ENCODE measurements at places on chromosomes 7 and 10.

GRCh38 chr10:77892761-77893160, 33.8 kb downstream of the DLG5 start:
- DNase-seq: no peak

DNA sequence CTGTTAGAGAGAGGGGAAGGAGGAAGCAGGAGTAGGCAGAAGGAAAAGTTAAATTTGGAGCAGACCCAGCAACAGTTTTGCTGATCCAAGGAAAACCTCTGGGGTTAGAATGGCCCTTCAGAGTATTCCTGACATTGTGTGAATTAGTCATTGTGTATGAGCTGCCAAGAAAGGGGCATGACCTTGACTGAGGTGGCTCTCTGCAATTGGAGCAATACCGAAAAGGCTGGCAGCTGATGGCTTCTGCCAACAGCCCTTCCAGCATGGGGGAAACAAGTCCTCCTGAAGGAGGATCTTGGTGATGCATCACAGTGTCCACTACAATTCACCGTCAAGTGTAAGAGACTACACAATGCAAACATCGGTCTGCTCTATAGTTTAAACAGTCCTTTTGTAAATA, 20.6 kb upstream of the WASL start:
- no peak for DNase-seq

GRCh38 chr7:43570688-43571365, 12.1 kb upstream of the STK17A start:
- no peak for DNase-seq

GRCh38 chr10:17742918-17743317, 9.1 kb upstream of the TMEM236 start:
- DNase-seq: peak; percentile 47

DNA sequence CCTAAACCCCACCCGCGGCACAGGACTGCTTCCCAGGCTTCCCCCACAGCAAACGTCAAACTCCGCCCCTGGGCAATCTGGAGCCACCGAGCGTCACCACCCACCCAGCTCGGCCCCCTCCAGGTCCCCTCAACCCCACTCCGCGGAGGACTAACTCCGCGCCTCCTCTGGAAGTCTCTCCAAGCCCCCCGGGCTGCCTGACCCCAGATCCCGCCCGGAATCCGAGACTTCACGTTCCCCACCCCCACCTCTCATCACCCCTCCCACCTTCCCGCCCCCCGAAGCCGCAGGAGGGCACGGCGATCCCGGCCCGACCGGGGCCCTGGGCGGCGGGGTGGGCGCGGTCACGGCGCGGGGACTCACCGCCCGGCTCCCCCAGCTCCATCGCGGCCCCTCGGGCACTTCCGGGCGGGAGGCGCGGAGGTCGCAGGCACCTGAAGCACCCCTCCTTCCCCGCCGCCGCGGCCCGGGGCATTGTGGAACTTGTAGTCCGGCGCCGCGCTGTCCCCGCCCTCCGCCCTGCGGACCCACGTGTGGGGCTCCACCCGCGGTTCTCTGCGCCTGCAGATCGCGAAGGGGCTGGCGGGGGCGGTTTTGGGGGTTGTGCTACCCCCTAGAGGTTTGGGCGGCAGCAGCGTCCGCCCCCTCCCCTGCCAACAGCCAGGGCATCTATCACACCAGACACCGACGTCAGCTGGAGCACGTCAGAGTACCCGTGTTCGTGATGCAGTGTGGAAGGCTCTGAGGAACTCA, at the start of gene TMUB1:
TSS of gene TMUB1 (minus strand) at position 423 of the 753 bp plus-strand sequence. CDS start 930 bp downstream, outside the sequence.
- peak; percentile 88 for DNase-seq

DNA sequence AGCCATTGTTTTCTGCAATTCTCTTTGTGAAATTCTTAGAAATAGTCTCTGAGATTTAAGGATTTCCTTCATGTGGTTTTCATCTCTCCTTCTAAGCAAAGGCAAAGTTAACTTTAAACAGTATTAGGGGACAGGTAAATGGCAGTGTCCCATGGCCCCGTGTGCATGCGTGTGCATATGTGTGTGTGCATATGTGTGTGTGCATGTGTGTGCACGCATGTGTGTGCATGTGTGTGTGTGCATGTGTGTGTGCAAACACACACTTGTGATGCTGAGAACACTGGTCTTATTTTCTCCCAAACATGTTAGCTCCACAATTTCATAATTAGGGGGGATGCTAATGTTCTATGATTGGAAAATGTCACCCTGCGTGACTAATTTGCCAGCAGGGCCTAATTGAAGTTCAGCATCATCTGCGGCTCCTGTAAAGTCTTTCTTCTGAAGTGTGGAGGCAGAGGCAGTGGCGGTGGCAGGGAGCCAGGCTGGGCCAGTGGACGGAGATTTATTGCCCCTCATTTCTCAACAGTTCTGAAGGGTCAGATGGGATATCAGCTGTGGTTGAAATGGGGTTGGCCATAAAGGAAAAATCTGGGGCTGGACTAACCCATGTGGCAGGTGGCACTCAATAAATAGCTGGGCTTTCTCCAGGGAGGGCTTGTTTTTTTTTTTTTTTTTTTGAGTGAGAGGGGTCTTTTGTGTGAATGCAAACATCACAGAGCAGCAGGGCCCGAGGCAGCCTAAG, 289.3 kb upstream of the PODXL start:
- DNase-seq: no peak

DNA sequence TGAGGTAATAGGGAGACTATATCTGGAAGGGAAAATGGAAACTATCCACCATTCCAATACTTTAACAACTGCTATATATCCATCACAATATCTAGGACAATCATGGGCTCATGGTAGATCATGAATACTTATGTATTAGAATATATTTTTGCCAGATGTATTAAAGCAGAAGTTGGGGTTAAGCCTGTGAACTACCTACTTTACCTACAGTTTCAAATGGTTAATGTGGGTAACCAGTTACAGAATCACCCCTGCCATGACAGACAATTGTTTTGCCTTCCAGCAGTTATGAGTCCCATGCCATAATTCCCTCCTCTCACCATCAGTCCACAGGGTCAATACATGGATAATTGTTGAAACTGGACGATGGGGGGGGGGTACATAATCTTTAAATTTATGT, 29.9 kb upstream of the RAPGEF5 start:
- DNase-seq: no peak

- no peak for DNase-seq
Measured at GRCh38 chr10:121615435-121615793, 17.2 kb upstream of the FGFR2 start.

- DNase-seq: no peak
Measured at GRCh38 chr10:22606164-22606614, 108.2 kb downstream of the PIP4K2A start.

DNA sequence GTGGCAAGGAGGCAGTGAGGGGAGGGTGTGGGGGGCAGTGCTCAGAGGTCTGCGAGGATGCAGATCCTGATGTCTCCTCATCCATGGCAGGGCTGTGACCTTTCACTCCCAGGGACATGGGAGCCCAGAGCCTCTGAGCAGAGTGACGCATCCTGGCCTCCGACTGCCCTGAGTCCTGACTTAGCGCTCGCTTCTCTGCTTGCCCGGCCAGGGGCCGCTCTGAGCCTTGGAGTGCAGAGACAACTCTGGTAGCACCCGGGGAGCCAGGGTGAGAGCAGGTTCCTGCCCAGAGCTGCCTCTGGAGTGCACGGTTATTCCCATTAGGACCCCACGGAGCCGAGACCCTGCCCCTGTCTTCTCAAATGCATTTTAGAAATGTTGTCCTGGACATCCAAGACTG, 188.0 kb downstream of the TCERG1L start:
- no peak for DNase-seq

GRCh38 chr7:27133409-27134231, 3.1 kb upstream of the HOXA4 start:
- no peak for DNase-seq

DNA sequence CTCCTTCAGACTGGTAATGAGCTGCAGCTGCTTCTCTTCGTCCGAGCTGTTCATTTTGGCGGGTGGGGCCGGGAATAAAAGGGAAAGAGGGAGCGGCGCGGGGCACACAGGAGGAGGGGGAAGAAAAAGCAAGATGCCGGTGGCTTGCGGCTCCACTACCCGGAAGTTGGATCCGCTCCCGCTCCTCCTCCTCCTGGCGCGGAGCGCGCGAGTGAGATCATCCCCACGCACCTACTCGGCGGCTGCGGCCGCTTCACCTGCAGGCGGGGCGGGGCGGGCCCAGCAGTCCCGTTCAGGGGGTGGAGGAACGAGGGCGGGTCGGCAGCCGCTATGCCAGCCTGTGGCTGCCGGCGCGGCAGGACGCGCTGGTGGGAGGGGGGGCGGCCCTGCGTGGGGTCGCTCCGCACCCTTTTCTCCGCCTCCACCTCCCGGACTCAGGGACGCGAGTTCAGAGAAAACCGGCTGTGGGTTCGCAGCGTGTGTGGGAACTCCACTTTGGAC, at the start of gene SHTN1:
TSS of gene SHTN1 (minus strand) at position 162 of the 501 bp plus-strand sequence. CDS start at position 54, 108 bp downstream.
- DNase-seq: peak; percentile 93

- no peak for DNase-seq
Measured at GRCh38 chr10:118753331-118754228, 1.2 kb downstream of the CACUL1 start.

DNA sequence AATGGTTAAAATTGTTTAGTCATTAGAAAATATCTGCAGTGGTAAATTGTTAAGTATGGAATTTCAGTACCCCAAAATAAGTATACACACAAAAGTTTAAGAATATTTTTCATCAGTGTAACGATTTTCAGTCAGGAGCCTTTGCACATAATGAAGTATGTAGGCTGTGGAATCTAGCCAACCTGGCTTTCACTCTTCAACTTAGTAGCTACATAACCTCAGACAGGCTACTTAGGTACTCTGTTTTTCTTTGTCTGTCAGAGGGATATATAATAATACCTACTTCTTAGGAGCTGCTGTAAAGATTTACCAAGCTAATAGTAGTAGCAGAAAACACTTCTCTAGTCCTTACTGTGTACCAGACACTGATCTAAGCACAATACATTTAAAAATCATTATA, 137.5 kb downstream of the ZEB1 start:
- DNase-seq: no peak

GRCh38 chr10:33330543-33331378, 3.7 kb downstream of the NRP1 start:
- DNase-seq: peak; percentile 87

- no peak for DNase-seq
Measured at GRCh38 chr10:76769582-76769981, 868.0 kb downstream of the KCNMA1 start.

GRCh38 chr10:88437411-88437810, 145.7 kb downstream of the RNLS start:
- no peak for DNase-seq

DNA sequence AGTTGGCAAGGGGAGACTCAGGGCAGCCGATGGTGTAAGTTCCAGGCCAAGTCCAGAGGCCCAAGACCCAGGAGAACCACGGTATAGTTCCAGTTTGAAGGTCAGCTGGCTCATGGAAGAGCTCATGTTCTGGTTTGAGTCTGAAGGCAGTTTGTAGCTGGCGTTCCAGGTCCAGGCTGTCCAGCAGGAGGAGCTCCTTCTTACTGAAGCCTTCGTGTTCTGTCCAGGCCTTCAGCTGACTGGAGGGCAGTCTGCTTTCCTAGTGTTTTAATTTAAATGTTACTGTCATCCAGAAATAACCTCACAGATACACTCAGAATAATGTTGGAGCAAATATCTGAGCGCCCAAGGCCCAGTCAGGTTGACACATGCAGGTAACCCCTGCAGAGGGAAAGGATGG, 4.2 kb downstream of the SUN1 start:
- peak; percentile 67 for DNase-seq

DNA sequence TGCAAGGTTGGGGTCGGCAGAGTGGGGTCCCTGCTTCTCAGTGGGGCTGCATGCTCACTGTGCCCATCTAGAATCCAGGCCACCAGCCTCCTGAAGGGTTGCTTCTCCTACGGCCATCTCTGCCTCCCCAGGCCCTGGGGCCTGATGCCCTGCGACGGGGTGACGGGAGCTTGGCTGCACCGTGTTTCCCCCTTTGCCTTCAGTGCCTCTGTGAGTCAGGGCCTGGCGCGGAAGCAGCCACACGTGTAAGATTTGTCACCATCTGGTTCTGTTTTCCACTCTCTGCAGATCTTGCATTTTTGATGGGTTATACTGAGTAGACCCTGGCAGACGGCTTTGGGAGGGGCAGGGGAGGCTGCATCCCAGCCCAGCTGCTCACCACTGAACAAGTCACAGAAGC, 7.2 kb downstream of the ADAMTS14 start:
- peak; percentile 37 for DNase-seq
